ENCODE measurements at places on chromosomes 6 and 20.

DNA sequence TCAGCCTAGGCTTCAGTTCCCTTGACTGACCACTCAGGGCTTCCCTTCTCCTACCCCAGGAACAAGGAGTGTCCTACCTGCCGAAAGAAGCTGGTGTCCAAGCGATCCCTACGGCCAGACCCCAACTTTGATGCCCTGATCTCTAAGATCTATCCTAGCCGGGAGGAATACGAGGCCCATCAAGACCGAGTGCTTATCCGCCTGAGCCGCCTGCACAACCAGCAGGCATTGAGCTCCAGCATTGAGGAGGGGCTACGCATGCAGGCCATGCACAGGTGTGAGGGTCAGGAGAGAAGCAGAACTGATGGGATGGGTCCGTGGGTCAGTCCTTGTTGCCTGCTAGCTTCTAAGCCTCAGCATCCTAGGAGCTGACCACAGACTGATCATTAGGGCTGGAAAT is 1.6 kb downstream of the RING1 start:
- DNase-seq = no peak

- no peak for DNase-seq
Measured at GRCh38 chr6:89260310-89260709, 43.2 kb upstream of the GABRR1 start.

- DNase-seq = no peak
Measured at GRCh38 chr20:58818586-58819285, 32.0 kb downstream of the GNAS-AS1 start.

DNA sequence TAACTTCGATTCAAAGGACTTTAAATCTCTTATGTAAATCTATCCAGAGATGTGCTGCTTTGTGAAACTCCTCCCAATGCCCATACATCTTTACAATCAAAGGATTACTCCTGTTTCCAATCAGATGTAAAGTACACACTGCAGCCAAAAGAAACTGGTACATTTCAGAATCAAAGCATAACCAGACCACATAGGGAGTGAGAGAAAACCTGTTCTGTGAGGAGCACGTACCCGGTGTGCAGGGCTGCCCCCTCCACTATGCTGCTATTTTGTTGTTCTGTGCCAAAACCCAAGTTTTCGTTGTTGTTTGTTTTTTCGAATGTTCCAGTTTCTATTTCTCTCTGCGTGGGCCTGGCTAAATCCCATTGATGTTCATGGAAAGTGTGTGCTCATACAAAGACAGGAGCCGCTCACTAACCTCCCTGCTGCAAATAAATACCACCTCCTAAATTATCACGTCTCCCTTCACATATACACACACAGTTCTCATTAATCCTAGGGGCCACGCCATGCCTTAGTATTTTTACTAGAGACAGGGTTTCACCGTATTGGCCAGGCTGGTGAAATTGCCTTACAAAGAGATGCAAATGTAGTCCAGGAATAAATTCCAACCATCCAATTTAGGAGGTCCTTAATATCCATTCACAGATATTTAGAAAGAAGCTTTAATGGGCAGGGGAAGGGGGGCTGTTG is 52.9 kb downstream of the ATP9A start:
- DNase-seq = no peak

DNA sequence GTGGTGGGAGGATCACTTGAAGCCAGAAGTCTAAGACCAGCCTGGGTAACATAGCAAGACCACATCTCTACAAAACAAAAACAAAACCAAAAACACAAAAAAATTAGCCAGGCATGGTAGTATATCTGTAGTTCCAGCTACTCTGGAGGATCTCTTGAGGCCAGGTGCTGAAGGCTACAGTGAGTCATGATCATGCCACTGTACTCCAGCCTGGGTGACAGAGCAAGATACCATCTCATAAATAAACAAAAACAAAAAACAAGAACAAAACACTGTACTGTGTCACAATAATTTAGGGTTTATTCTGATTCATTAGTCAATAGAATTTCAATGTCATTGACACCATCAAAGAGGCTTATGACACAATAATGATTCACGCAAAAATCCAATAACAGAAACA is 1121.7 kb upstream of the MAP3K7 start:
- DNase-seq = no peak

- no peak for DNase-seq
Measured at GRCh38 chr20:6504826-6505225, 262.7 kb upstream of the BMP2 start.

GRCh38 chr6:40362859-40363258 is 224.3 kb downstream of the LRFN2 start:
- DNase-seq = no peak

- DNase-seq = no peak
Measured at GRCh38 chr6:45652416-45652815, 274.7 kb upstream of the SUPT3H start.

GRCh38 chr6:40251637-40252300 is 317.5 kb upstream of the MOCS1 start:
- DNase-seq = no peak

GRCh38 chr6:168031411-168031971 is 34.0 kb downstream of the KIF25 start:
- DNase-seq = no peak

- DNase-seq = peak; percentile 35
Measured at GRCh38 chr20:32474967-32475811, 109.9 kb downstream of the NOL4L start.

- no peak for DNase-seq
Measured at GRCh38 chr6:96721227-96721626, 116.0 kb downstream of the GPR63 start.

- DNase-seq = no peak
Measured at GRCh38 chr6:100823041-100823440, 58.1 kb downstream of the ASCC3 start.

GRCh38 chr20:34595377-34596184 is 37.1 kb downstream of the MAP1LC3A start:
- no peak for DNase-seq

GRCh38 chr20:41137614-41138474 is 501 bp downstream of the PLCG1 start:
- DNase-seq = peak; percentile 53

DNA sequence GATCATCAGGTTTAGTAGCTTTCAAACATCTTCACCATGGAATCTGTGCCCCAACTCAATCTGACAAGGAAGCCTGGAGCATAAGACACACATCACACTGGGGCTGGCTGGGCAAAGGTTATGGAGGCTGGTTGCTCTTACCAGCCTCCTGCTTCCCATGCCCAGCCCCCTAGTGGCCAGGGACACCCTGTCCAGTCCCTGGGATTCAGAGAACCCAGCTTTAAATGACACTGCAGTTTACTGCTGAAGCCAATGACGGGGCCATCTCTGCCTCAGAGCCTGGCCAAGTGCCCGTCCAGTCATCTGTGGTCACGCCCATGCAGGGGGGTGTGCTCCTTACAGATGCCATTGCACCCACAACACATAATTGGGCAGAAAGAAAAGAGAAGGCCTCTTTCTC is 272.9 kb downstream of the SMOC2 start:
- no peak for DNase-seq

GRCh38 chr6:168319279-168320111 is at the start of gene DACT2:
Gene DACT2, minus strand, starts transcription at chr6:168319777. Its CDS starts 144 bp downstream, at chr6:168319633.
- no peak for DNase-seq

DNA sequence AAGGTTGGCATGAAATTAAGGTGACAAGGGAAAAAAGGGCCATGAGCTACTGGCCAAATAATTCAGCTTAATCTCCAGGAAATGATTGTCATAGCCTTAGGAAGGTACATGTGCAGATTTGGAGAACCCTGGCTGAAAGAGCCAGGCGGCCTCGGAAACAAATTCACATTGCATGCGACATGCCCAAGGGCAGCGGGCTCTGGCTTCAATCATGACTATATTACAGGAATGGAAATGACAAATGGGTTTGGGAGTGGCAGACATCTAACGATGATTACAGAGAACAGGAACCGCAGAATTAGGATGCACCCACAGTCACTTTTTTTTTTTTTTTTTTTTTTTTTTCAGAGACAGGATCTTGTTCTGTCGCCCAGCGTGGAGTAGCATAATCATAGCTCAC is 112.4 kb upstream of the SALL4 start:
- DNase-seq = no peak

GRCh38 chr6:140923048-140923447 is 1209.7 kb upstream of the GJE1 start:
- no peak for DNase-seq

GRCh38 chr6:167774881-167775280 is 51.8 kb upstream of the AFDN start:
- no peak for DNase-seq

DNA sequence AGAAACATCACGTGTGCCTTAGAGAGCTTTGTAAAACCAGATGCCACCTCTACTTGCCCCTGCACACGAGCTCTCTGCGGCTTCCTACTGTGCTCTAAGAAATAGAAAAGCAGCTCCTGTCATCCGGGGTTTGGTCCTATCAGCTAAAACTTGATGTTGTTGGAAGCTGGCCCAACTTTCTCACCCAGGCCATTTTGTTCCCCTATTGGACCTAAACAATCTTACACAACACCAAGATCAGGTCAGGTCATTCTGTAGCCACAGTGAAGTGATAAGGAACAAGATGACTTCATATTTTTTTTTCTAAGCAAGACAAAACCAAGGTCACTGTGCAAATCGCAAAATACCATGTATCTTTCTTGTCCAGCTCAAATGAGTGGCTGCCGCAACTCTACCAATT is 486.0 kb downstream of the PTPRT start:
- DNase-seq = no peak

DNA sequence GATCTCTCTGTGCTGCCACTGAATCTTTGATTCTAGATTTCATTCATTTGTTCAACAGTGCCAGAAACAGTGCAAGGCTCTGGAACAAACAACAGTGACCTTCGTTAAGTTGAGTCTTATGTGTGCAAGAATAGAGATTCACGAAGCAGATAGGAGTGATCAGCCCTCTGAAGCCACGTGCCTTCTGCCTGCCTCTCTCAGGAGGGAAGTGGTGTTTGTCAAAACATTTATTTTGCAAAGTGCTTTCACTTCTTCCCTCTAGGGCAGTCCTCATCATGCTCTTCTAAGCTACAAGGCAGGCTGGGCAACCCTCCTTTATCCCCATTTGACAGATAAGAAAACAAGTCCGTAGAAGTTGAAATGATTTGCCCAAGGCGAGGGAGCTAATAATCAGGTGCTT is 204.3 kb downstream of the TFAP2C start:
- DNase-seq = no peak

GRCh38 chr6:139355777-139356445 is 18.5 kb downstream of the CITED2 start:
- DNase-seq = no peak

DNA sequence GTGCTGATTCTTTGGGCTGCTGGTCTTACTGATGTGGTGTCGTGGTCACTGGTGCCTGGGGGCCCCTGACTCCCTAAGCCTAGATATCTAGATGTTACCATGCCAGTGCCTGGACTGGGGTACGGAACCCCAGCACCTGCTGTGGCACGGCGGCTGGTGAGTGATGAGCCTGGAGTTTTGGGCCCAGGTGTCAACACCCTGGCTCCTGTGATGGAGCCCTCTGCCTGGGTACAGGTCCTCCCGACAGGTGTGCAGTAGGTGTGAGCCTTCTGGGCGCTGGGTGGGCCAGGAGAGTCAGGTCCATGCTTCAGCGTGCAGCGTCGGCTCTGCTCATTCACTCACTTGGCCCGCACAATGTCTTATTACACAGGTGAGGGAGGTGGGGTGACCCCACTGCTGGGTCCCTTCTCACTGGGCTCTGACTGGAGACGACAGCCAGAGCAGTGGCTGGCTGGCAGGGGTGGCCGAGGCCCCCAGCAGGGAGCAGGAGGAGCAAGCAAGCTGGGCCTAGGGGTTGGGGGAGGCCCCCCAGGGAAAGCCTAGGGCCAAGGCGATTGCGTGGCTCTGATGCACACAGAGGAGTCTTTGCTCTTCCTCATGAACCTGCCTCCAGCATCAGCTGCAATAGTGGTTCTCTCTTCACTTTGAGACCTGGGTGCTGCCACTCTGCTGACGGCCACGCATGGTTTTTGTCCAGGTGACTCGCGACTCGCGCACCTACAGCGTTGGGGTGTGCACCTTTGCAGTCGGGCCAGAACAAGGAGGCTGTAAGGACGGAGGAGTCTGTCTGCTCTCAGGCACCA is 42.5 kb upstream of the SLC22A1 start:
- no peak for DNase-seq

- no peak for DNase-seq
Measured at GRCh38 chr6:17589406-17590096, 10.6 kb upstream of the FAM8A1 start.

GRCh38 chr6:130216620-130217019 is 6.1 kb downstream of the SAMD3 start:
- no peak for DNase-seq

- DNase-seq = no peak
Measured at GRCh38 chr20:23101696-23102406, 15.7 kb upstream of the CD93 start.

DNA sequence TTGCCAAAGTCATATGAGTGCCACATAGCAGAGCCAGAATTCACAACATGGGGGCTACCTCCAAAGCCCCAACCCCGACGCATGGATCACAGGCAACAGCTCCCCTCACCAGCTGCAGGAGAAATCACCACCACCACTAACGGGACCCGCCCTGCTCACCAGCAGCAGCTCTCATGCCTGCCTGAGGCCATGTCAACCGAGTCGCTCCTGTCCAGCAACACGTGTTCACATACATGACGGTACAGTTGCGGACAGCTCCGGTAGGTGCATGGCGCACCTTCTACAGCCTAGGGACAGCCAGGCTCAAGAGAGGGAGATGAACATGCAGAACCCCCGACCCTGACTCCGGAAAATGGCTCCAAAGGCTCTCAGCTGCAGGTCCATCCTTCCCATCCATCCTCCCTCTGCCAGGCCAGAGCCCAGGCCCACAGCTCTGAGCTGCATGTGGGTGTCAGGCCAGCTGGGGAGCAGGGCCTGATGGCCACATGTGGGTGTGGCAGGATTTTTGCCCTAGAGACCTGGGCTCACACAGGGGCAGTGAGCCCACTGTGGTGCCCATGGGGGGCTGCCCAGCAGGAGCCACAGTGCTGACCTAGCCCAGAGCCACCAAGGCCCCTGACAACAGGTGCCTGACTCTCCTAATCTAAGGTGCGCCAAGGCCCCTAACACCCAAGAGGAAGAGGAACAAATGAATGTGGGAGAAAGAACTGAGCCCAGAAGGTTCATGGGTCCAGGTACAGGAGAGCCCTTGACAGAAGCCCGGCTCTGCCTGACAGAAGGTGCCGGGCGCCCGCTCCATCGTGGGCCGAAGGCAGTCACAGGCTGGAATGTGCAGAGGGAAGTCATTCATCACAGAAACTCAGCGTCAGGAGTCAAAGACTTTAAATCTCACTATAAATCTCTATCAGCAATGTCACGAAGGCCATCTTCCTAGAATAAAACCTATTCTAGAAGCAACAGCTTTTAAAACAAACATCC is 10.5 kb downstream of the RPS6KA2 start:
- DNase-seq = no peak

GRCh38 chr20:16760431-16761304 is 12.5 kb downstream of the OTOR start:
- DNase-seq = no peak

GRCh38 chr20:60201198-60201835 is 243.1 kb downstream of the CDH26 start:
- DNase-seq = no peak

GRCh38 chr6:110232450-110232849 is 52.2 kb downstream of the CDC40 start:
- DNase-seq = no peak

DNA sequence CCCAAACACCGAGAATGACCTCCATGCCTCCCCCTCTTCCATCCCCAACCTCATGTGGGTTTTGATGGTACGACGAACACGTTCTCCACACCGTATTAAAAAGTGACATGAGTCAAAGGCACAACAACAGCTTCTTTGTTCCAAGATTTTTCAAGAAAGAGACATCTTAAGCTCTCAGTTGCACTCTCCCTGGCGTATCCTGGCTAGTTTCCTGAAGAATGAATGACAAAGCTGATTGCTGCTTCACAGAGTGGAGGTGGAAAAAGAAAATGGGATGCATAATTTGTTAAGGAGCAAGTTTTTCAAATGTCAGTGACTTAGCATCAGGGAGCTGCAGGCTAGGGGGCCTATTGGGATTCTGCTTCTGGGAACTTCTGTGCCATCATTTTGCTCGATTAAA is 95.5 kb downstream of the STK35 start:
- DNase-seq = no peak

Data from occipital lobe (tissue), 3 donors.